ENCODE measurements at places on chromosomes 5 and 9.

DNA sequence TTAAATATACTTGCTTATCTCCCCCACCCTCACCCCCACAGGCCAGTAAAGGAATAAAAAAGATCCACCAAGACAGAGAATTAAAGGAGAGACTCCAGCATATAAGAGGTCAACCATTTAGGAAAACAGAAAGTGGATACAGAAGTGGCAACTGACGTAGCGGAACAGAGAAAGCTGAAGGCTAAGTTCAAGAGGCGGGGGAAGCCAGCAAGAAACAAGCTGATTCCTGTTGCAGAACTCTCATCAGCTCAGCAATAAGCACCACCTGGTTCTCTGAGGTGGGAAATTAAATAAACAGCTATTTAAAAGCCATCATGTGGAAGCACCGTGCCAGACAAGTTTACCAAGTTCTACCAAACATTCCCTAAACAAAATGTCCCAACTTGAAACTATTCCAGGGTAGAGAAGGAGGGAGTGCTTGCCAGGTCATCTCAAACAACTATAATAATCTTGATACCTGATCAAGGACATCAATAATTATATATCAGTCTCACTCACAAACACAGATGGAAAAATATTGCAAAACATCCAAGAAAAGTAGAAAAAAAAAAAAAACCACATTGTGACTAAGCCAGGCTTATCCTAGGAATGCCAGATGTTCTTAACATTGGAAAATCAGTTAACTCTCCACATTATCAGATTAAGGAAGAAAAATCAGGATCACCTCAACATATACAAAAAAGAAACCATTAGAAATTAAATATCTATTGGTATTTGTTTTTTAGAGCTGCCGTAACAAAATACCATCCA, 7.3 kb upstream of the ARL15 start:
- DNase-seq = no peak

DNA sequence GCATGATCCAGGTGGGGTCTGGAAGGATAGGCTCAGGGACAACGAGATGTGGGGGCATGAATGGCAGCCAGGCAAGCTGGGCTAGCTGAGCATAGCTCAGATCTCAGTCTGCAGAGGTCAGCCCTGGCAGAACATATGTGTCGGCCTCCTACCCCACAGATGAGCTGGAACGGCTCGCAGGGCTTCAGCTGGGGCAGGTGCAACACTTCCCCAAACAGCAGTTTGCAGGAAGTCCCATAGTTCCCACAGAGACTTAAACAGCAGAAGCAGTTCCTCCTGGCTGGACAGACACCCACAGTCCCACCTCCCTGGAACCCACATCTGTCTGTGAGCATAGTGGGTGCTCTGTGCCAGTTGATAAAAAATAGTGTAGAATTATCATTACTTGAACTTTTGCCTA, 404.6 kb downstream of the GADD45G start:
- no peak for DNase-seq

DNA sequence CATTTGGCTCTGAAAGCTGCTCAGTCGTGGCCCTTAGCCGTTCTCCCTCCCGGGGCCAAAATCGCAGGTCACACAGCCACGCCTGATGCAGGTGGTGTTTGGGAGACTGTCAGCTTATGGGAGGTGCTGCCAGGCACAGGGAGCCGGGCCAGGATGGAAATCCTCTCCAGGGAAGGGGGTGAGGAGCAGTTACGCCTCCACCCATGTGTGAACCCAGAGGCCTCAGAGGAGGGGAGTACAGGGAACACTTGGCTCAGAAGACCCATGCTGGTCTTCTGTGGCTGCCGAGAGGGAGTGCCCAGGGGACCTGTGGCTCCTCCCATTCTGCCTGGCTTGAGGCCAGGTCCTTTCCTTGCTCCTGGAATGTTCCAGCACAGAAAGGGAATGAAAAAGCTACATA, 3.6 kb upstream of the OLFM1 start:
- no peak for DNase-seq

- no peak for DNase-seq
These were observed 66.0 kb upstream of the IRX4 start for GRCh38 chr5:1948663-1949191.

DNA sequence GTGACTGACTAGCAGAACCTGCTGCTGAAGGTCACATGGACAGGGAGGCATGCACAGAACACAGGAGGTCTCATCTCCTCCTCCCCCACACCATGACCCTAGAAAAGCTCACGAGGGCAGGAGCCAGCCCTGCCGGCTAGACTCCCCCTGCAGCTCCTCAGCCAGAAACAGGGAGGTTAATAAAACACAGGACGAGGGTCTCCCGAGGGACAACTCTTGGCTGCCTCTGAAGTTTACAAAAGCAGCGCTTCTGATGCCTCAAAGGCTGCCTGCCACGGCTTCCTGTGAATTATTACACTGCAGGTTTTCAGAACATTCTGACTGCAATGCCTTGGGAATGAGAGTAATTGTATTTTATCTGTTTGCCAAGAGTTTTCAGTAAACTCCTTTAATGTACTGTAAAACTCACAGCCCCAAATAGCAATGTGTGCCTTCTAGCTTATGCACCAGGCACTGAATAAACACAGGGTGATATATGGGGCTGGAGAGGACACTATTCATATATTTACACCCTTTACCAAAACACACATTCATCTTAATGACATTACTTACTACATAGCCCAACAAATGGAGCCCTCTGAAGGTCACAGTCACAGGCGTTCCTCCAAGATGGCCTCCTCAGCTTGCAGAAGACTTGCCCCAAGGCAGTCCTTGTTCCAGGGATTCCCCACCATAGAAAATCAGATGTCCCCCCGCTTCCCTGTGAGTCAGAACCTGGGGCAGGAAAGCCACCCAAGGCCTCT, 83.7 kb downstream of the C5orf15 start:
- no peak for DNase-seq

DNA sequence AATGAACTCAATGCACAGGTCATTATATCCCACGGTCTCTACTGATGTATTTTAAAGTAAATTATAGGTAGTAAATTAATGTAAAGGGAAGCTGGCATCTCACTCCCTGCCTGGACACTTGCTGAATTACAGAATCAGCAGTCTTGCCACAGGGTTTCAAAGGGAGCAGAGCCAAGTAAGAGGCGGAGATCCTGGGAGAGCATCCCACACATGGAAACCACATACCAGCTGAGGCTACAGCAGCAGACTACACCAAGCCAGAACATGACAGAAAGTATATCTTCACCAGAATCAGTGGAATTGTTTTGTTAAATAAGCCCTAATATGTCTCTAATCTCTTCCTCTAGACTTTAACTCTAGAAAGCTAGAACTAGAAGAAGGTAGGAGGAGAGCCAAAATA, 1689.2 kb upstream of the WWC1 start:
- no peak for DNase-seq

All from stimulated activated CD4-positive, alpha-beta T cell treated with anti-CD3 and anti-CD28 coated beads, TNF-alpha, amount 100 ng/mL, for 48 hours (primary cell).